ENCODE measurements at places on chromosomes 7 and 10. TPM values are rescaled to one million over a fixed set of nuclear protein-coding genes. Genes with fewer than 3 reads are reported as not detected.

The THSD7A gene
- 0.35 TPM for total RNA-seq

DNA sequence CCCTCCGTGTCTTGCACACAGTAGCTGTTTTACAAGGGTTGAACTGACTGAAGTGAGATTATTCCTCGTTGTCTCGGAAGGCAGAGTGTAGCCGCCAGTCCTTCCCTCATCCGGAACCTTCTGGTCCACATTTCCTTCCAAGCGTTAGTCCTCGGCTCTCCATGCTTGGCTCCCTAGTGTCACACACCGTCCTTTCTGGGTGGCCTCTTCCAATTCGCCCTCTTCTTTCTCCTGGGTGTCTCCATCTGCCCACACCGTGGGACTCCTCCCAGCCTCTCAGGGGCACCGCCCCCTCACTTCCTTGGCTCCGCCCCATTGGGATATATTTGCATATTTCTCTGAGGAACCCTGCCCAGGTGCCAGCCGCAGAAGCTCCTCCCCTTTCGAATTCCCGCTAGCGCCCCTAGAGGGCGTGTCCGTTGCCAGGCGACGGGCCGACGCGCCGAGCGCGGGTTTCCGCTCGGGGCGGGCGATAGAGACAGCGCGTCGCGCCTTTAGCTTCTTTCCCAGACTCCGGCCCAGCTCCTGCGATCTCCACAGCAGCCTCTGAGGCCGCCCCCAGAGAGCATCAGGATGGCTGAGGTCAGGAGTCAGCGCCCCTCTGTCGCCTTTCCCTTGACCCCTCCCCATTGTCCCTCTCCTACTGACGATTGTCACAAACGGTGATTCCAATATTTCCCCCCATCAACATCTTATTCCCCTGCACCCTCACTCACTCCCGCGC is at the start of gene CFAP58:
Gene CFAP58, plus strand, starts transcription at position 509 of the 724 bp plus-strand sequence. Its CDS starts 65 bp downstream, at position 574.
- DNase-seq: no peak
- H3K4me3 ChIP-seq: no peak within 1 kb of the TSS
- no peaks in the 10 kb centered on the region for H3K4me1 ChIP-seq
- no peaks in the 10 kb centered on the region for H3K36me3 ChIP-seq

DNA sequence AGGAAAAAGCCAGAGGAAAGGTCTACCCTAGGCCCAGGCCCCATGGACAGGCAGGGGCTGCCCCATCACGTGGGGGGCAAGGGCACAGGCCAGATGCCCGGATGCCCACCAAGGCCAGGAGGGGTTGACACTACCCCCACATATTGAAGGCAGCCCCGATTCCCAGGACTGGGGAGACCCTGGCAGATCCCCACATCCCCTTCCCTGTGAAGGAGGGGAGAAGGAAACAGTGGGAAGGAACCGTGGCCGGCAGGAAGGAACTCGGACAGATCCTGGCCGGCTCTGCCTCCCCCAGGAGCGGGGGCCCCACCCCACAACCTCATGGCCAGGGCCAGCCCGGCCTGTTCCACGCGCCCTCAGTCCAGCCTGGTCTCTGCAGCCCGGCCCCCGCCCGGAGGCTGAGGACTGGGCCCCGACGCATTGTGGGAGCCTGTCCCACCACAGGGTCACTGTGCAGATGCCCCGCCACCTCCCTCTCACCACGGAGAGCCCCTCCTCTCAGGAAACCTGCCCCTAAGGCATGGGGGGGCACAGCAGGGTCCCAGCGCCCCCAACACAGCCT is 41.3 kb downstream of the PAPOLB start:
- H3K4me1 ChIP-seq: peaks cover 4% of the 10 kb centered on the region
- no peak overlapping the region for H3K4me3 ChIP-seq
- H3K27me3 ChIP-seq: no peaks in the 10 kb centered on the region
- DNase-seq: no peak

GRCh38 chr7:269721-270120 is 20.2 kb upstream of the FOXL3 start:
- peaks cover 12% of the 10 kb centered on the region for H3K4me1 ChIP-seq
- no peak overlapping the region for H3K27ac ChIP-seq
- DNase-seq: peak; percentile 59
- H3K27me3 ChIP-seq: peaks cover 5% of the 10 kb centered on the region
- H3K36me3 ChIP-seq: peaks cover 5% of the 10 kb centered on the region
- H3K4me3 ChIP-seq: no peak overlapping the region

GRCh38 chr10:105549731-105550130 is 908.6 kb downstream of the SORCS3 start:
- H3K27ac ChIP-seq: no peak overlapping the region
- H3K4me3 ChIP-seq: no peak overlapping the region
- peaks cover 2% of the 10 kb centered on the region for H3K27me3 ChIP-seq
- no peaks in the 10 kb centered on the region for H3K4me1 ChIP-seq
- H3K36me3 ChIP-seq: no peaks in the 10 kb centered on the region

- H3K4me1 ChIP-seq: peaks cover 5% of the 10 kb centered on the region
- peaks cover 8% of the 10 kb centered on the region for H3K36me3 ChIP-seq
- no peak overlapping the region for H3K4me3 ChIP-seq
- no peaks in the 10 kb centered on the region for H3K27me3 ChIP-seq
Measured at GRCh38 chr10:102951316-102951715, 33.2 kb downstream of the CNNM2 start.

GRCh38 chr7:48106906-48107659 is 18.0 kb downstream of the UPP1 start:
- DNase-seq: no peak
- H3K27ac ChIP-seq: no peak overlapping the region
- no peak overlapping the region for H3K4me3 ChIP-seq
- no peaks in the 10 kb centered on the region for H3K27me3 ChIP-seq

GRCh38 chr10:52284416-52285013 is 29.6 kb upstream of the DKK1 start:
- H3K36me3 ChIP-seq: peaks cover 2% of the 10 kb centered on the region
- no peaks in the 10 kb centered on the region for H3K27me3 ChIP-seq
- H3K4me3 ChIP-seq: no peak overlapping the region
- H3K4me1 ChIP-seq: peaks cover 19% of the 10 kb centered on the region
- DNase-seq: no peak
- no peak overlapping the region for H3K27ac ChIP-seq

The CUEDC2 gene
- total RNA-seq: 64.3 TPM

DNA sequence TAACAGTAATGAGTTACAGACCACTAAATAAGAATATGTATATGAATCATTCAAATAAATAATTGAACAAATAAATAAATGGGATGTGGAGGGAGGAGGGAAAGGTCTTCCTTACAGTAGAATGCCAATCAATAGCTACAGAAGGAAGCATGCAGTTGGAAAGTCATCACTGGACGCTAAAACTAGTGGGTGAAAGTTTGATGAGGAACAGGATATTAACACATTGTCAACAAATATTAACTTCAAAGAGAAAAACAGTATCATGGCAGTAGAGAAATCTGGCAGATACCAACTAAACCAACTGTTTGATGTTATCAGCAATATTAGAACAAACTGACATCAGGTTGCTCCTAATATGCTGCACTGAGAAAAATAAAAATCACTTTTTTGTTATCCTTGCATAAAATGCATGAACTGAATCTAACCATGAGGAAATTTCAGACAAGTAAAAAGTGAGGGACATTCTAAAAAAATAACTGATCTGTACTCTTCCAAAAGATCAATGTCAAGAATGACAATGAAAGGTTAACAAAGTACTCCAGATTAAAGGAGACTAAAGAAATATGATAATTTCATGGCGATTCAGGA is 94.1 kb downstream of the ZFAND4 start:
- no peaks in the 10 kb centered on the region for H3K27me3 ChIP-seq
- DNase-seq: no peak
- H3K4me3 ChIP-seq: no peak overlapping the region
- H3K27ac ChIP-seq: no peak overlapping the region

The IQCE gene
- 9.3 TPM for total RNA-seq

- no peaks in the 10 kb centered on the region for H3K4me1 ChIP-seq
- H3K36me3 ChIP-seq: no peaks in the 10 kb centered on the region
- H3K27ac ChIP-seq: no peak overlapping the region
- peaks cover 10% of the 10 kb centered on the region for H3K27me3 ChIP-seq
Measured at GRCh38 chr7:88357294-88357693, 50.6 kb upstream of the STEAP4 start.

DNA sequence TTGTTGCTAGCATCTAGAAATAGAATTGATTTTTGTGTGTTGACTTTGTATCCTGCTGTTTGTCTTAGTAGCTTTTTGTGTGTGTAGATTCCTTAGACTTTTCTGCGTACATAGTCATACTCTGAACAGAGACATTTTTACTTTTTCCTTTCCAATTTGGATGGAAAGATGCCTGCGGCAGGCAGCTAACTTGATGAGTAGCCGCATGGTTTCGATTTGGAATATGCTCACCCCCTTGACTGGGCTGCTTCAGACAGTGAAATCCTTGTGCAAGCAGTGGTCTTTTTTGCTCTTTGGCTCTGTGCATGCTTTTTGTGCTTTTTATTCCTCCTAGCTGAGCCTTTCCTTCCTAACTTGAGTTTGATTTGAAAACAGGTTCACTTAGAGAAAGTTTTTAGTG is 71.8 kb downstream of the HHEX start:
- H3K4me1 ChIP-seq: peaks cover 33% of the 10 kb centered on the region
- DNase-seq: no peak
- no peaks in the 10 kb centered on the region for H3K27me3 ChIP-seq
- H3K4me3 ChIP-seq: no peak overlapping the region
- H3K36me3 ChIP-seq: no peaks in the 10 kb centered on the region
- H3K27ac ChIP-seq: peak overlapping the region; percentile 36

DNA sequence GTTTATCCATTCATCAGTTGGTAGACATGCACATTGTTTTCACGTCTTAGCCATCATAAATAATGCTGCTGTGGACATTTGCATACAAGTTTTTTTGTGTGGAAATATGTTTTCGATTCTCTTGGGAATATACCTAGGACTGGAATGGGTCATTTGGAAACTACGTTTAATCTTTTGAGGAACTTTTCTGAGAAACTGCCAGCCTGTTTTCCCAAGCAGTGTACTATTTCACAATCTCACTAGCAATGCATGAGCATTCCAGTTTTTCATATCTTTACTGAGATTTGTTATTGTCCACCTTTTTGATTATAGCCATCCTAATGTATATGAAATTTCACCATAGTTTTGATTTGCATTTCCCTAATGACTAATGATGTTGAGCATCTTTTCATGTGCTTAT is 95.7 kb upstream of the JAZF1 start:
- H3K27me3 ChIP-seq: peaks cover 3% of the 10 kb centered on the region
- no peak overlapping the region for H3K27ac ChIP-seq
- peaks cover 6% of the 10 kb centered on the region for H3K4me1 ChIP-seq
- DNase-seq: no peak
- no peaks in the 10 kb centered on the region for H3K36me3 ChIP-seq

- no peaks in the 10 kb centered on the region for H3K36me3 ChIP-seq
- H3K4me3 ChIP-seq: no peak overlapping the region
- H3K27me3 ChIP-seq: peaks cover 3% of the 10 kb centered on the region
- no peak for DNase-seq
- no peaks in the 10 kb centered on the region for H3K4me1 ChIP-seq
Measured at GRCh38 chr10:55078121-55078520, 277.1 kb upstream of the PCDH15 start.

The HOXA5 gene
- not detected for total RNA-seq

DNA sequence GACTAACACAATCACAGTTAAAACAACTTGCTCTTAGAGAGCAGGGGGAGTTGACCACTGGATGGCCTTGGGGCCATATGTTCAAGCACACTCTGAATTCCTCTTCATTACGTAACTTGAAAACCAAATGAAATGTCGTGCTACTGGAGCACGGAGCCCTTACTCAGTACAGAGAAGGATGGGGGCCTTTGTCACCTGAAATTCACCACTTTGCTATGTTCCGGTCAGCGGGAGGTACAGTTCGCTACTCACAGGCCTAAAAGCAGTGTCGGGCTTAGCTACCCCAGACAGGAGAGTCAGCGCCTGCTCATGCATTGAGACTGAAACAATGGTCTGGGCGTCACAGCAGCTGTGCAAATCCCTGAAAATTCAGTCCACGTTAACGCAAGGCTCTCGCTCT is 39.6 kb downstream of the GLI3 start:
- H3K4me1 ChIP-seq: peaks cover 37% of the 10 kb centered on the region
- H3K4me3 ChIP-seq: no peak overlapping the region
- H3K27ac ChIP-seq: no peak overlapping the region

GRCh38 chr10:30510932-30511700 is 77.1 kb downstream of the MAP3K8 start:
- H3K36me3 ChIP-seq: no peaks in the 10 kb centered on the region
- no peak for DNase-seq
- no peaks in the 10 kb centered on the region for H3K27me3 ChIP-seq
- no peak overlapping the region for H3K4me3 ChIP-seq
- H3K4me1 ChIP-seq: peaks cover 9% of the 10 kb centered on the region
- peak overlapping the region; percentile 77 for H3K27ac ChIP-seq

GRCh38 chr10:1083581-1083980 is 27.4 kb downstream of the WDR37 start:
- H3K27ac ChIP-seq: no peak overlapping the region
- no peak overlapping the region for H3K4me3 ChIP-seq
- no peak for DNase-seq
- H3K4me1 ChIP-seq: no peaks in the 10 kb centered on the region
- peaks cover 44% of the 10 kb centered on the region for H3K36me3 ChIP-seq
- H3K27me3 ChIP-seq: no peaks in the 10 kb centered on the region
